ENCODE measurements at places on chromosomes 2 and 18.

GRCh38 chr18:25038261-25038660, 313.7 kb downstream of the ZNF521 start:
- DNase-seq: peak; percentile 65

DNA sequence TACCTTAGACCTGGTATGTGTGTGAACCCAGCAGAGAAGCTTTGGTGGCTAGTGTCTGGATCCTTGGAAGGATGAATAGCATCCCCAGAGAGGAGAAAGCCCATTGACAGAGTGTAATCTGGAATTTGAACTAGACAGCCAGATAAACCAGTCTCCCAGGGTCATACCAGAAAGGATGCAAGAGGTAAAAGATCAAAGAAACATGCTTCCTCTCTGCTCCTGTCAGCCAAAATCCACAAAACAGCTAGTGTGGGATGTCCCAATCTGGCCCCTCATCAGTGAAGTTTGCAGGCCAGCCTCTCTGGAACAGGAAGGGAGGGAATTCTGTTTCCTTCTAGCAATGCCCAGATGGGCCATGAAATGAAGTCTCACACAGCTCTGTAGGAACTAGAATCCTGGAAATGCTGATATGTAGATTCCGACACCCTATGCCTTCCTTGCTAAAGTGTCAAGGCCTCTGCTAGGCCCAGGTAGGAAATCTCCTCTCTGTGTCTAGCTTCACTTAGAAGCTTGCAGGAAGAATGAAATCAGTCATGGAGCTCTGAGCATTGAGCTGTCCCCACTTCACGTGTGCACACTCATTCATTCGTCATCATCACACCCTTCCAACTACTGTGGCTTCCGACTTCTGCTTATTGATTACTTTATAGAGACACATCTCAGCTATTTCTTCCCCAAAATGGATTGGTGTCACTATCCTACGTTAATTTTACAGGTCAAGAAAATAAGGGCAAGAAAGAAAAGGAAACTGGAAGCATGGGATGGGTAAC, 38.0 kb downstream of the EVA1A start:
- no peak for DNase-seq

DNA sequence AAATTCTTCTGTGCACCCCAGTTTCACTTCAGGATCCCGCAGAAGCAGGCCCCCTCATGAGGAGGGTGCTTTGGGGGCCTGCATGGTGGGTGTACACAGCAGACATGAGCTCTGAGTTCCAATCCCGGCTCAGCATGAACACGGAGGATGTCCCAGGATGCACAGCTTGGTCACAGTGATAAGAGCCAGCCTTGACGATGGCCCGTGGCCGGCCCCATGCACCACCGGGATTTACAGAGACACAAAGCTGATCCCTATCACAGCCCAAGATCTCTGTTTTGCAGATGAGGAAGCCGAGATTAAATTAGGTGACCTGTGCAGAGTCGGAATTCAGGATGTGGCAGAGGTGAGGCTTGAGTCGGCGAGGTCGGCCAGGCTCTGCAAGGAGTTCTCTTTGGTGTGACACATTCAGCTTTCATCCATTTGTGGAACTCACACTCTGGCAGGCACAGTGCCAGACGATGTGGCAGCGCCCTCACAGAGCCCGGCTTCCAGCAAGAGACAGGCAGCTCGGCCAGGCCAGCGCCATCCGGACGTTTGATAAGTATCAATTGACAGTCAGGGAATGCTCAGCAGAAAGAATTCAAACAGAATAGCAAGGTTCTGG, 456.3 kb upstream of the MYT1L start:
- DNase-seq: no peak

DNA sequence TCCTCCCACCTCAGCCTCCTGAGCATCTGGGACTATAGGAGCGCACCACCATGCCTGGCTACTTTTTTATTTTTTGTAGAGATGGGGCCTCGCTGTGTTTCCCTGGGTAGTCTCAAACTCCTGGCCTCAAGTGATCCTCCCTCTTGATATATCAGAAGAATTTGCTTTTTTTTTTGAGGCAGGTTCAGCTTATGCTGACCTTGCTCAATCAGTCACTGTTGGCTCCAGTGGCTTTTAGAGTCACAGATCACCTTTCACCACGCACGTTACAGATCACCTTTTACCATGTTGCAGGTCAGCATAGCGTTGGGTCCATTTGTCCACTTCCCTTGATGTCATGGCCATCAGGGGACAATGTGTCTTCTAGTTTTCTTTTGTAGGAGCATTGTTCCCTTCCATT, 36.1 kb downstream of the DCAF17 start:
- no peak for DNase-seq

DNA sequence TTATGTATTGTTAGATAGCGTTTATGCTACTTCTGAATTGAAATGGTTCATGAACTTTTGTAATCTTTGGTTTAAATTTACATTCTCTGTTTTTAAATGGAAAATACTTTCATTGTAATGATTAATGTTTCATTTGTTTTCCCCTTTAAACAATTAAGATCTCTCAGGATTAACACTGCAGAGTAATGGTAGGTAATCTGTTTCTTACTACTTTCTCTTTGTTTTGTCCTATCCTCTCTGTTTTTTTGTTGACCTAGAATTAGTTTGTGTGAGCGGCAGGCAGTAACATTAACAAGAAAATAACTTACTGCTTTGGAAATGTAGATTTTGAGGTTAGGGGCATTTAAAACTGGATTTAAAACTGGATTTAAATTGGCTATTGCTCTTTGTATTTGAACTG, 19.1 kb downstream of the SMAD4 start:
- no peak for DNase-seq

- DNase-seq: no peak
Measured at GRCh38 chr2:109637749-109638570, 23.8 kb downstream of the SOWAHC start.

GRCh38 chr2:46854260-46854659, 61.3 kb downstream of the MCFD2 start:
- no peak for DNase-seq

DNA sequence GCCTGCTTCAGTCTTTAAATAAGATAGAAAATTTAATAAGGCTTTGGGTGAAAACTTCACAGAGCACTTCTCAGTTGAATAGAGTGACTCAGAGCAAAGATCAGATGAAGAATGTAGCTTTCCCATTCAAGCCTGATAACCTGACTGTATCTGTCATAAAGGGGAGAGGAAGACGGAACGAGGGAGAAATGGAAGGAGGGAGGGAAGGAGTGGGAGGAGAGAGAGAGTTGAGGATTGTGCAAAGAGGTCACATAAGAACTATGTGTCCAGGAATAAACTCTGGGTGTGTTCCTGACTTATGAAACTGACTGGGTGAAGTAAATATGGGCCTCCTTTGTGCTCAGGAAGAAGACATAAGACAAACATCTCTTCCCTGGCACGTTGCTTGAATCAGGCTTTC, 385.5 kb downstream of the LPIN1 start:
- DNase-seq: no peak

- DNase-seq: no peak
Measured at GRCh38 chr18:55289775-55290174, 298.2 kb downstream of the TCF4 start.

GRCh38 chr2:61898810-61899209, 6.7 kb upstream of the COMMD1 start:
- no peak for DNase-seq

- DNase-seq: no peak
Measured at GRCh38 chr18:64707052-64707451, 558.2 kb upstream of the LINC00305 start.

DNA sequence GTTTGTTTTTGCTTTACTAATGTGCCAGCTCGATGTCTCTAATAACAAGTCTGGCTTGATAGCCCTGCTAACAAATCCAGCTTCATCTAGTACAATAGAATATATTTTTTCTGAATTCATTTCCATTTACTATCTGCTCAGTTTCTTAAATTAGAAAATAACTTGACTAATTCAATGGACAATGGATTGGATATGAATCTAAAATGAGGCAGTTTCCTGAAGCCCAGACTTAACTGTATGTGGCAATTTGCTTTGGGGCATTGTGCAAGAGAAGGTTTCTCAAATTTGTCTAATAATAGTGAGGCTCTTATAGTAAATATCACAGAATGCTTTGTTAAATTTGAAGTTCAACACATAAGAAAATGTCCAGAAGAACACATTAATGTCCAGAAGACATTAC, 25.8 kb downstream of the CALCRL start:
- DNase-seq: no peak

GRCh38 chr18:9887992-9888391, 2.2 kb downstream of the TXNDC2 start:
- no peak for DNase-seq

DNA sequence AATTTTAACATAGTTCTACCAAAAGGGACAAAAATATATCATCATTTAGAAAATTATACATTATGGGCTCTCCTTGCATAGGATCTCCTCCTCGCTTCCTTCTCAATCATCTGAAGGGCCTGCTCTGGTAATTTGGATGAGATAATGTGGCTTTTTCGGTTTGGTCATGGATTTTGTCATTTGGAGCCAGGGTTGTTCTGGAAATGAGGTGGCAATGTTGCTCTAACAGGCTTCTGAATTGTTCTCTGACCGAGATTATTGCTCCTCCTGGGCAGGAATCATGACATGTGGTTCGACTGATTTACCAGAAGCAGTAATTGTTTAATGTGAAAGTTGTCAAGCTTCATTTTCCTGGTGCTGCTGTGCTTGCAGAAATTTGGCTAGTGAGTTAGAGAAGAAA, 194.7 kb upstream of the ERBB4 start:
- DNase-seq: no peak

GRCh38 chr18:10027031-10027430, 113.2 kb downstream of the VAPA start:
- DNase-seq: no peak

DNA sequence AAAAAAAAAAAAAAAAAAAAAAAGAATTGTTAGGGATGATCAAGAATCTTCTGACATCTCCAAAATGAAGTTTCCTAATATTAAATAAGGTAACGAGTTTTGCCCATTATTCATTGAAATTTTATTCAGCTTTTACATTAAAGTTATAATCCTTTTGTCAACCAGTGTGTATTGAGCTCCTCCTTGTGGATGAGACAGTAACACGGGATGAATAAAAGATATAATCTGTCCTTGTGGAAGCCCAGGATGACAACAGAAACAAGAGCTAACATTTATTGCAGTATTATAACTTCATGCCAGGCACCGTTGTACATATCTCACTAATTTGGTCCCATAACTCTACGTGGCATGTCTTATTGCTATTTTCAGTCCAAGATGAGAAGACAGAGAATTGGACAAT, 33.4 kb upstream of the SERPINB7 start:
- DNase-seq: no peak

GRCh38 chr2:171893824-171894611, at the start of gene SLC25A12:
TSS of gene SLC25A12 (minus strand) at chr2:171894244. CDS start at chr2:171894214, 30 bp downstream.
- DNase-seq: peak; percentile 95
